Progenitor cell of endocrine pancreas (in vitro differentiated cells): ENCODE measurements at places on chromosomes 3 and 15. TPM values are rescaled to one million over a fixed set of nuclear protein-coding genes. Genes with fewer than 3 reads are reported as not detected.

DNA sequence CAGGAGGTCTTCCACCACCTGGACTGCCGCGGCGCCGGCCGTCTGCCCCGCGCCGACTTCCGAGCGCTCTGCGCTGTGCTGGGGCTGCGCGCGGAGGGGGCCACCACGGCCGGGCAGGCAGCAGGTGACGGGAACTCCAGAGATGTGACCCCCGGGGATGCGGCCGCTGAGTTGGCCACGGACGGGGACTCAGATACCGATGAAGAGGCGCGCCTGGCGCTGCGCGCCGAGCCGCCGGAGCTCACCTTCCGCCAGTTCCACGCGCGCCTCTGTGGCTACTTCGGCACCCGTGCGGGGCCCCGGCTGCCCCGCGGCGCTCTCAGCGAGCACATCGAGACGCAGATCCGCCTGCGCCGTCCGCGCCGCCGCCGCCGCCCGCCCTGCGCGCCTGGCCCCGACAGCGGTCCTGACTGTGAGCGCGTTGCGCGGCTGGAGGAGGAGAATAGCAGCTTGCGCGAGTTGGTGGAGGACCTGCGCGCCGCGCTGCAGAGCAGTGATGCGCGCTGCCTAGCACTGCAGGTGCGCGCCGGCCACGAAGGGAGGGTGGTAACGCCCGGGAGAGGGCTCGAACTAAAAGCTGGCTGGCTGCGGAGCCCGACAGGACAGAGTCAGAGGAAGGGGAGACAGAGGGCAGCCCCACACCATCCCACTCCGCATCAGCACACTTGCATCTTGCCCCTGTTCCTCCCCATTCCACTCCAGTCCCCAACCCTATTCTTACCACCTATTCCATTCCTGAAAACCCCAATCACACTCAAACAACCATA lies 885 bp downstream of the EFCC1 start:
- DNase-seq: peak; percentile 35

- DNase-seq: no peak
These were observed 68.4 kb downstream of the SLC12A8 start for GRCh38 chr3:125143982-125144652.

- no peak for DNase-seq
These were observed 455.6 kb upstream of the RARB start for GRCh38 chr3:24972491-24972890.

DNA sequence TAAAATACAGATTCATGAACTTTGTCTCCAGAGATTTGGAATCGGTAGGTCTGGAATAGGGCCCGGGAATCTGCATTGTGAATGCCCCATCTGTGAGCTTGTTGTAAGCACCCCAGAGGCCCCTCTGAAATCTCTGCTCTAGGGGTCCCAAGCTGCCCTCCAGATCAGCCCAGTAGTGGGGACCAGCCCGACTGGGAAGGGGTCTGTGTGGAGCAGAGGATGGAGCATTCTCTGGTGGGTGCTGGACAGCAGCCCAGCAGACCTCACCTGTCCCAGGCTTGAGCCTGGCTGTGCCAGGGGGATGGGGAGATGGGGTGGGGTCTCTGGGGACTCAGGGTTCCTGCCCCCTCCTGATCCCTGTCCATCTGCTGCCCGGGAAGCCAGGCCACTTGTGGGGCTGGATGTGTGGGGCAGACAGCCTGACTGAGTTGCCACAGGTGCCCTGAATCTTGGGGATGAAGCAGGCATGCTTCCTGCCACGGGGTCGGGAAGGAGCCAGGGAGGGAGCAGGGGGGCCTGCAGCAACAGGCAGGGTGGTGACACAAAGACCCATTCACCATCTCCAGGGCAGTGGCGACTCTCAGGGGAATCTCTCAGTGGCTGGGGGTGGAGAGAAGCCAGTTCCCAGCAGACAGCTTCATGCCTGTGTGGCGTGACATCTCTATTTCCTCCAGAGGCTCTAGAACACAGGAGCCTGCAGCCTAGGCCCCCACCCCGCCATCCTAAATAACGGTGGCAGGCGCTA lies 99.3 kb downstream of the WNT7A start:
- no peak for DNase-seq

GRCh38 chr3:75906555-75907112 lies 121.3 kb upstream of the ZNF717 start:
- DNase-seq: peak; percentile 55

The IGSF10 gene
- total RNA-seq: 1.6 and 1.8 TPM in 2 replicates

The IL12A gene
- total RNA-seq: 0.33 TPM in 1 of 2 replicates, not detected in the other

The SNTN gene
- 0.26 TPM in 1 of 2 replicates, not detected in the other for total RNA-seq

The SPATA12 gene
- 0.14 and 0.16 TPM in 2 replicates for total RNA-seq
